ENCODE measurements at places on chromosomes 5 and 9.

DNA sequence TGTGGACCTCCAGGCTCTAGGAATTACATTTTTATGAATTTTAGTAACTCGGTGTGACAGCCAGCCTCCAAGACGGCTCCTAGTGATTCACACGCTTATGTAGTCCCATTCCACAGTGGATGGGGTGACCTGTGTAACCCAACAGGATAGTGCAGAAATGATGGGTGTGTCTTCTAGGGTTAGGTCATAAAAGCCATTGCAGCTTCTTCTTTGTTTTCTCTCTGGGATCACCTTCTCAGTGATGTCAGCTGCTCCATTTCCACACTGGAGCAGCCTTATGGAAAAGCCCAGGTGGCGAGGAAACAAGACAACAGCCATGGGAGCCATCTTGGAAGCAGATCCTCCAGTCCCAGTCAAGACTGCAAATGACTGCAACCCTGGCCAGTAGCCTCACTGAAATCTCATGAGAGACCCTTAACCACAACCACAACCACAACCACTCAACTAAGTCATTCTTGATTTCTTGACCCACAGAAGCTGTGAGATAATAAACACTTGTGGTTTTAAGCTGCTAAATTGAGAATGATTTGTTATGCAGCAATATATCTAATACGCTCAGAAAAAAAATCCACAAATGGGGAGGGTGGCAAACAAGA is 5.1 kb upstream of the GNPDA1 start:
- no peak for DNase-seq

GRCh38 chr9:136844761-136845464 is 2.6 kb downstream of the AJM1 start:
- DNase-seq, result no peak

- DNase-seq, result no peak
Measured at GRCh38 chr9:101054657-101055056, 26.1 kb downstream of the PLPPR1 start.

GRCh38 chr9:1198085-1198484 is 147.9 kb downstream of the DMRT2 start:
- no peak for DNase-seq

- no peak for DNase-seq
Measured at GRCh38 chr9:35683323-35683722, 6.4 kb downstream of the TPM2 start.

GRCh38 chr9:108582726-108583125 is 273.1 kb downstream of the ACTL7B start:
- DNase-seq, result no peak

Data from NCI-H1436 treated with DMSO at 0.1 percent for 48 hours (cell line).